Stimulated activated CD4-positive, alpha-beta T cell treated with anti-CD3 and anti-CD28 coated beads, Interleukin-1b, Interleukin-23, amount 100 ng/mL, for 4 hours (primary cell): ENCODE measurements at places on chromosomes 5 and 9.
A peak's percentile ranks its signal among the peaks of the same experiment; 100 is the strongest.

DNA sequence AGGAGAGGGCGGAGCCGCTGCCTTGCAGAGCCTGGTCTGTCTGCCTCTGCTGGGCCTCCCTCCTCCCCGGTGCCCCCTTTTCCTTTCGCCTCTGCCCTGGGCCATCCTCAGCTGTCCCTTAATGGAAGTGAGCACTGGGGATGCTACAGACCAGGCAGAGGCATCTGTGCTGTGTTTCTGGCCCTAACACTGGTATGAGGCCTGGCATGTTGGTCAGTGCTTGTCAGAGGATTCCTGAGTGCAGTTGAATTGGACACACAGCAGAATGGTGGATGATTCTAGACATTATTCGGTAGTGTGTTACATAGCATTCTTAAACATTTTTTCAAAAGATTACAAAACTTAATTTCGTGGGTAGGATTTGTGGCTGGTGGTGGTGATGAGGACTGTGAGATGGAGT is 88.6 kb downstream of the EHMT1 start:
- no peak for DNase-seq

DNA sequence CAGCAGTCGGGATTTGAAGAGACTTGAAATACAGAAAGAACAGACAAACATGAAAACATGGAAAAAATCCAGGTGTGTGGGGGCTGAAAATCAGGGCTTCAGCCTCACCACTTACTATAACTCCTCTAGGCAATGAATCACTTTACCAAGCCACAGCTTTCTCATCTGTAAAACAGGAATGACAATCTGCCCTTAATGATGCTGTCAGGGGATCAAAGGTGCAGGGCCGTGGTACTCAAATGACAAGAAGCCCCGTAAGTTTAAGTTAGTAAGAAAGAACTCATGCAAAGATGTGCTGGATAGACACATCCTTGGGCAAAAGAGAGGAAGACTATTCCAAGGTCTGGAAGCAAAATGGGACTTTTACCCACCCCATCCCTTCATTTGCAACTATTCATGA is 34.7 kb downstream of the FBXW2 start:
- DNase-seq, result no peak

DNA sequence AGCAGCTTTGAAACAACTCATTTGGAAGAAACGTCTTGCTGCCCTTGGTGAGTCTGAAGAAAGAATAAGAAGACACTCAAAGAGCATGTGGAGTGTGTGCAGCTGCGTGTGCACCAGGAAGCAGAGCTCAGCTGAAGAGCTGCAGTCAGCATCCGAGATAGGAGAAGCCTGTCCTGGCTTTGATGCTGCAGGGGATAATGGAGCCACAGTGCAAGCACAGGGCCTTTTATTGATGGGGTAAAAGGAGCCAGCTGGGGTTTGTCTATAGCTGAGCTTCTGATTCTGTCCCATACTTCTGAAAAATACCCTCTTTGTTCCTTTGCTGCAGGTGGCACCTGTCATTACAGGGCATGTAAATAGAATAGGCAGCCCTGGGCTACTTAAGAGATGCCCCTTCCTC is 375.7 kb upstream of the ZNF462 start:
- no peak for DNase-seq

DNA sequence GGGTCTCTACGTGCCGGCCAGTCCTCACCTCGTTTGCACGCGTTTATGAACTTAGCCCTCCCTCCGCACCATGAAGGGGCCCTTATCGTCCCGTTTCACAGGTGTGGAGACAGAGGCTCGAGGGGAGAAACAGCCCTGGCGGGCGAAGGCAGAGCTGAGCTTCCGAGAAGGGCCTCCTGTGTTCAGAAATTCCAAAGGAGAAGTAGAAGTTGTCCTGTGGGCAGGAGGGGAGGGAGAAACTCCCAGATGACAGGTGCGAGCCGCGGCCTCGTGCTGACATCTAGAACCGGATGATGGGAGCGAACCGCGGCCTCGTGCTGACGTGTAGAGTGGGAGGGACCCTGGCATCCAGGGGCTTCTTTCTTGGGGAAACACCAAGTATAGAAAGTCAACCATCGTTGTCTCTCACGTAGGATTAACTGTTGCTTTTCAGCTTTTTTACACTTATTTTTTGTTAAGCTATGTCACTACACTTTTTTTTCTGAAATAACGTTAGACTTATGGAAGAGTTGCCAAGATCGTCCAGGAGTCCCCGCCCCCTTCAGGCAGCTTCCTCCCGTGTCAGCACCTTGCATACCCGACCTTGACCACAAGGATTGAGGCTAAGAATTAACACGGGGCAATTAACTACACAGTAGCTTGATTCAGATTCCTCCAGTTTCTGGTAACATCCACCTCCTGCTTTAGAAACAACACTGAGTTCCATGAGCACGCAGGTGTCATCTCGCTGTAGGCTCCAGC is 42.8 kb upstream of the NKD2 start:
- DNase-seq, result no peak

DNA sequence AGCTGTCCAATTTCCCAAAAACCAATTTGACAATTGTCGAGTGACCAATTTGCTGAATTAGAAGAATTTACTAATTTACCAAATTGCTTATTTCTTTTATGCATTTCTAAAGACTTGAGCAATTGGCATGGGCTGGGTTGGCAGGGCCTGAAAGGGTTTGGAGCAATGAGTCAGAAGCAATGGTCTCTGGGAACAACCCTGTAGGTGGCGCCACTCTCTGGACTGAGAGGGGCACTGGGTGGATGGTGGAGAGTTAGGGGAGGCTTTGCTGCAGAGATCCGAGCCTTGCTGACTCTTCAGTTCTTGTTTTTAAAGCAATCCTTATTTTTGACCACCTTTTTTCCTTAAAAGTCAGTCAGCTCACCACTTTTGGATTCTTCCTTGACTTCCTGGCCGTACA is 71.5 kb upstream of the RPS23 start:
- no peak for DNase-seq

DNA sequence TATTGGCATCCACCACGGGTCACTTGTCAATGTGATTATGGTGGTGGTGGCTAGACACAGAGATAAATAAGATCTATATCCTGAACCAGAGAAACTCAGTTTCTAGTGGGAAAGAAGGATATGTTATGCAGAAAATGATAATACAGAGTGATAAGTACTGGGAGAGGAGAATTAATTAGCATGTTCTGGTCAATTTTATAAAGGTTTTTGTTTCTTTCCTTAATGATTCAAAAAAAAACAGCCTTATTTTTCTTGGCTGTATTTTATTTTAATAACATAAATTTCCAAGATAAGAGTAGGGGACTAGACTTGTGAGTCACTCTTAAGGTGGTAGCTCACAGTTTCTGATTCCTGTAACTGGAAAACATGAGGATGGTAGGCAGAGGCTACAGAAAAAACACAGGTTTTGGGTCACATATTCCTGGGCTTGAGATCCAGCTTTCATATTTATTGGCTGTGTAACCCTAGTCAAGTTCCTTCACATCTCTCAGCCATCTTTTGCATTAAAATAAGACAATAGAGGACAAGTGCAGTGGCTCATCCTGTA is 350.3 kb upstream of the RPS23 start:
- no peak for DNase-seq

- DNase-seq, result no peak
Measured at GRCh38 chr9:84804951-84805694, 135.6 kb downstream of the NTRK2 start.

GRCh38 chr5:104178066-104178465 is 615.5 kb upstream of the NUDT12 start:
- no peak for DNase-seq

DNA sequence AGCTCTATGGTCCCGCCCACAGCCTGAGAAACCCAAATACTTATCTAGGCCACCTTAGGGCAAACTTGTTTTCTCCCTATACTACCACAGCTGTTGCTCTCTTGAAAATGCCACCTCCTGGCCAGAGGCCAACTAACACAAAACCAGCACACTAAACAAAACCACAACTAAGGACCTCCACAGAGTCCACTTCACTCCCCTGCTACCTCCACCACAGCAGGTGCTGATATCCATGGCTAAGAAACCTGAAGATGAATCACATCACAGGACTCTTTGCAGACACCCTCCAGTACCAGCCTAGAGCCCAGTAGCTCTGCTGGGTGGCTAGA is 108.4 kb downstream of the ALDH1A1 start:
- DNase-seq, result no peak

DNA sequence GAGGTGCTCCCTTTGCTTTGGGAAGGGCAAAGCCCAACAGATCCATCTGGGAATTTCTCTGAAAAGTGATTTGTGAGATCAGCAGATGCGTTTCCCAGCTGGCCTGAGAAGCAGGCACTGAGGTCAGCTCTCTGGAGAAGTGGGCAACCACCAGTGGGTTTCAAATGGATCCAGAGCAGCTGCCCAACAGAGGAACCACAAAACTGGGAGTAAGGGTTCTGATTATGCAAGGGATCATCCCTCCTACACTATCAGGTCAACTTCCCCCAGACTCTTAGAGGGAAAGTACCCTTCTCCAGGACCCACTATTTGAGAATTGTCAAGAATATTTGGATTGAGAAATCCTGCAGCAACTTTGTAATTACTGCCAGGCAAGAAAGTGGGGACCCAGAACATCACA is 21.7 kb downstream of the CCL28 start:
- no peak for DNase-seq

DNA sequence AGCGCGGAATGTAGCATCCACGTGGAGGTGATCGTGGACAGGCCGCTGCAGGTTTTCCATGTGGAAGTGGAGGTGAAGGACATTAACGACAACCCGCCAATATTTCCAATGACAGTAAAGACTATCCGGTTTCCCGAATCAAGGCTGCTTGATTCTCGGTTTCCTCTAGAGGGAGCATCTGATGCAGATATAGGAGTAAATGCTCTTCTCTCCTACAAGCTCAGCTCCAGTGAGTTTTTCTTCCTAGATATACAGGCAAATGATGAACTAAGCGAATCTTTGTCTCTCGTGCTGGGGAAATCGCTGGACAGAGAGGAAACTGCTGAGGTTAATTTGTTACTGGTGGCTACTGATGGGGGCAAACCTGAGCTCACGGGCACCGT is 598 bp downstream of the PCDHA2 start:
- DNase-seq, result no peak

DNA sequence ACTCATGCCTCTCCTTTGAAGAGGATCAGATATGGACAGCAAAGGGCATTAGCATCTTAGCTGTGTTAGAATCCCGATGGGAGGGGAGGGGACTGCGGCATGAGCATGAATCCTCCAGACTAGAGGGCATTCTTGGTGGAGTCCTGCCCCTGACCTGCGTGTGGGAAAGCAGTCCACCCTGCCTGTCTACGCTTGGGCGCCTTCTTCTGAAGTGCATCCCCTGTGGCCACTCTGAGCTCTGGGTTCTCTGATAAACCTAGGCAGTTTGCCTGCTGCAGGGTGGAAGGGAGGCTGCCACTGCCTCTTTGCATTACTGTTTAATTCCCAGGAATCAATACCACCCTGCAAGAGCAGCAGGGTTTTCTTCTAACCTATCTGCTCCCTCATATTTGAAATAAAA is 169.3 kb downstream of the INSYN2B start:
- no peak for DNase-seq

GRCh38 chr9:120484162-120484561 is 95.8 kb downstream of the CDK5RAP2 start:
- no peak for DNase-seq

GRCh38 chr9:35341021-35341420 is 148.9 kb upstream of the RUSC2 start:
- no peak for DNase-seq

GRCh38 chr5:97670447-97670846 is 487.4 kb upstream of the RIOK2 start:
- no peak for DNase-seq

DNA sequence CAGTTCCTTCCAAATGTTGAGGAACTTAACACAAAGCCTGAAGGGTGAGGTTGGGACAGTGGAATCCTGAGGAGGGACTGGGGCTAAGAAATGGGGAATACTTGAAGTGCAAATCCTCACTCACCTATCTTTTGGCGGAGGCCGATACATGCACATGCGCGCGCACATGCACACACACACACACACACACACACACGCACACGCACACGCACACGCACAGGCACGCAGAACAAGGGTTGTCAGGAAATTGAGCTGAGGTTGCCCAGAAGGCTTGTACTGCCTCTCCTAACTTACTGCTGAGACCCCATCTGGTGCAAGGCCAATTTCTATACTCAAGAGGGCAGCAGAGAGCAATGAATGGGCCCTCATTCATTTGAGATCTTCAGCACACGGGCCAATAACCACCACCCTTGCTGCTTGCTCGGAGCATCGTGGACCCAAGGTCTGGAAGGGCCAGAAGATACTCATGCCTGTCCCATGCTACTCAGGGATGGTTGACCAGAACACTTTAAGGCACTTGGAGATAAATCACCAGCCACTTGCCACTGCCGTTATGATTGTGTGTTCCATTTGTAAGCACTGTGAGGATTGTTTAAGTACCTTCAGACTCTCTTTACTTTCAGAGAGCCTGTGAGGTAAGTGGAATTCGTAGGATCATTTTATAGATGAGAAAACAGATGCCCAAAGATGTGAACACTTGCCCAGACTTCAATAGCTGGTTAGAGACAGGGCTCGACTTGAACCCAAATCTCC is 21.5 kb downstream of the BTF3 start:
- peak; percentile 19 for DNase-seq

DNA sequence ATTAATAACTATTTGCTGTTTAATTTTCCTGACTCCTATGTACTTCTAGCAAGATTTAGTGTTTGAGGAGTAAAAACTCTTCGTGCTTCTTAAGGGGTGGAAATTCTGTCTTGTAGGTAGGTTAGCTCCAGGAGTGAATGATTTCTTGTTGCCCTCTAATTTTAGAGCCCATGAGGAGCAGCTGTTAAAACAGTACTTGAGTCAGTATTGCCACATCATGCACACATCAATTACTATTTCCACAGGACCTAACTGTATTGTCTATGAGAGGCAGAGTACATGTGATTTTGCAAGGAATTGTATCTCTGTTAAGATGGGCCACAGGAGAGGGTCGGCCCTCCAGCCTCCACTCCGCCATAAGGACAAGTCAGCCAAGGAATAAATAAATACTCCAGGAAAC is 91.2 kb downstream of the PDZD2 start:
- no peak for DNase-seq

- no peak for DNase-seq
Measured at GRCh38 chr5:89973516-89973915, 436.0 kb downstream of the CETN3 start.

GRCh38 chr9:37927601-37928551 is 23.9 kb upstream of the SLC25A51 start:
- DNase-seq, result no peak

DNA sequence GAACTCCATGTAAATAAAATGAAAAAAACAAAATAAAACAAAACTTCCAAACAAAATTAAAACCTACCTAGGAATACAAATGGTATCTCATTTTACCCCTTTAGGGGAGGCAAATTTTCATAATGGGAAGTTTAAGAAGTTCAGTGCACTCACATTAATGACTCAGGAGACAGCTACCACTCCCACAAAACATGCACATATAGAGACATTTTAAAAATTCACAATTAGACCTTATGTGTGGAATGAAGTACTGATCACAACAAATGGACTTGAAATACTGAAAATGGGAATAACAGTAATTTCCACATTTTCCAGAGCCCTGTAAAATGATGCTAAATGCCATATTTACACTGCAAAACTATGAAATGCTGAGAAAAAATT is 91.8 kb downstream of the FANCC start:
- no peak for DNase-seq
